ENCODE measurements at places on chromosomes 5 and 9.

DNA sequence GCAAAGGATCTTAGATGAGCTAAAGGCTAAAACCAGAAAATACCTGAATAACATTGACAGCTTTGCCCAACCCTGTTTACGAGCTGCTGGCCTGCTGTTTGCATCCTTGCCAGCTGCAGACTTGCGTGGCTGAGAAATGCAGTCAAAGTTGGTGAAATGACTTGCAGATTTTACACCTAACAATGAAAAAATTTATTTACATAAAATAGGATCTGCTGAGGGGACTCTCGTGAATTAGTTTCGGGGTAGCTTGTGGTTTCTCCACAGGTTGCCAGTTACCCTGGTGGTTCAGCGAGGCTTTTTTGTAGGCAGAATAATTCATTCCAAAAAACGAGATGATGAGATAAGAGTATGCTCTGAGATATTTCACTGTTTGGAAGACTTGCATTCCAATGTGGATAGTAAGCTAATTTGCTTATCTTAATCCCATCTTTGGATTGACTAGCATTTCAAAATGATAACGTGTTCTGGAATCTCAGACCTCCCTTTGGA lies 65.7 kb upstream of the FANCC start:
- DNase-seq: no peak

DNA sequence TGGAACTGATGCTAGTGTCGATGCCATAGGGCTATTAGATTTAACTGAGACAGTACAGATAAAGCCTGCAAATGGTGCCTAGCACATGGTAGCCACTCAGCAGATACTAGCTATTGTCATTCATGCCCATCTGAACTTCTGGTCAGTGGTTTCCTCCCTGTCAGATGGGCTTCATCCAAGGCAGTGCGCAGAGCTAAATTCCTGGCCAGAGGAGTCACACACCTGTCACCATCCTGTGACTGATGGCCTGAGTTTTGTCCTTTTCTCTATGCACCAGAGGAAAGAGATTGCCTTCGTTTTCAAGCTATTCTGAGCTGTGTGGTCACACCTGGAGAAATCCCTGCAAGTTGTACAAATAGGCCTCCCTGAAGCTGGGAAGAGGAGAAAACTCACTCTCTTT lies 34.7 kb downstream of the MSX2 start:
- DNase-seq: no peak

- DNase-seq: no peak
These were observed 465.7 kb downstream of the DTWD2 start for GRCh38 chr5:118522626-118523025.

DNA sequence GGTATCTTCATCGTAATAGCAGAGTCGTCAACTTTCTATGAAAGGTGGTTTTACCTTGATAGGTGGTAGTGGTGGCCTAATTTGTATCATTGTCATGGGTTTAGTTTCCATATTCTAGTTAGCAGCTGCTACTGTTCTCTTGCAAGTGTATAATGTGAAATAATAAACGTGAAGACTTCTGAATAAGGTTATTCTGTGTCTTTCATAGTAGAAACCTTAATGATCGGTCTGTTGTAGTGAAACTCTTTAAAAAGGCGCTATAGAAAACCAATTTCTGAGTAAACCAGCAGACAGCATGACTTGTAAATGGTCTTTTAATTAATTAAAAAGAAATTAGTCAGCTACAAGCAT lies 1.6 kb downstream of the SET start:
- DNase-seq: no peak

- no peak for DNase-seq
These were observed 166.8 kb downstream of the HSD17B3 start for GRCh38 chr9:96135076-96135752.

- DNase-seq: no peak
These were observed 64.5 kb upstream of the TGFBR1 start for GRCh38 chr9:99040251-99040900.

- DNase-seq: no peak
These were observed 519.0 kb upstream of the DAB2 start for GRCh38 chr5:39943811-39944210.

DNA sequence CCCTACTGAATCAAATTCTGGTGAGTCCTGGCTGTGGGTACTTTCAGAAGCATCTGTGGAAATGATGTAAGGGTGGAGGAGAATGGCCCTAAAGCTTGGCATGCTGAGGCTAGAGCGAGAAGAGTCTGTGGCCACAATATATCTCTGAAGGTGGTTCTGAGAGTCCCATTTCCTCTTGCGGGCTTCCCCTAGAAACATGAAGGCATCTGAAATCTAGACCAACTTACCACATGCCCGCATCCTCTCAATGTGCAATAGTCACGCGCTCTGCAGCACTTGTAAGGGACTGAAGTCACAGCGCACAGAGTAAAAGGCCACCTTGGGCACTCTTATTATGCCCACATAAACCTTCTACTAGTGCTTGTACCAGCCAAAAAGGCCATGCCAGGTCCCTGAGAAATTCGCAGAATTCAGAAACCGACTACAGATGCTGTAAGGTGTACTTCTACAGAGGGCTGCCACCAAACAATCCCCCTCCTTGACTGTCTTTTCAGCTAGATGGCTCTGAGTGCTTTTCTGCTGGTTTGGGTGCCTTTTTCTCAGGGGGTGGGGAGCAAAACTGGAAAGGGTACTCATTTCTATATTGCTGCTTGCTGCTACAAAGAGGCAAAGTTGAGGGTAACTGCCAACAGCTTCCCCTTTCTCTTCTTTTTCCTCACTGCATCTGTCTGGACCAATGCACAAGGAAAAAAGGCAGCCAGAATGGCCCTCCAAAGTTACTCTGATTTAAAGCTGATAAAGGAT lies 107.3 kb downstream of the ZDHHC21 start:
- DNase-seq: no peak

- no peak for DNase-seq
These were observed 146.8 kb upstream of the DAPK1 start for GRCh38 chr9:87350915-87351314.

- DNase-seq: no peak
These were observed at the start of gene CERCAM for GRCh38 chr9:128420651-128421481. CERCAM (plus strand) TSS chr9:128420857; CDS start chr9:128420878, 21 bp downstream.

- no peak for DNase-seq
These were observed 26.9 kb downstream of the TNIP1 start for GRCh38 chr5:151053796-151054462.

GRCh38 chr5:102554728-102555127 lies 55.9 kb upstream of the SLCO6A1 start:
- DNase-seq: no peak

DNA sequence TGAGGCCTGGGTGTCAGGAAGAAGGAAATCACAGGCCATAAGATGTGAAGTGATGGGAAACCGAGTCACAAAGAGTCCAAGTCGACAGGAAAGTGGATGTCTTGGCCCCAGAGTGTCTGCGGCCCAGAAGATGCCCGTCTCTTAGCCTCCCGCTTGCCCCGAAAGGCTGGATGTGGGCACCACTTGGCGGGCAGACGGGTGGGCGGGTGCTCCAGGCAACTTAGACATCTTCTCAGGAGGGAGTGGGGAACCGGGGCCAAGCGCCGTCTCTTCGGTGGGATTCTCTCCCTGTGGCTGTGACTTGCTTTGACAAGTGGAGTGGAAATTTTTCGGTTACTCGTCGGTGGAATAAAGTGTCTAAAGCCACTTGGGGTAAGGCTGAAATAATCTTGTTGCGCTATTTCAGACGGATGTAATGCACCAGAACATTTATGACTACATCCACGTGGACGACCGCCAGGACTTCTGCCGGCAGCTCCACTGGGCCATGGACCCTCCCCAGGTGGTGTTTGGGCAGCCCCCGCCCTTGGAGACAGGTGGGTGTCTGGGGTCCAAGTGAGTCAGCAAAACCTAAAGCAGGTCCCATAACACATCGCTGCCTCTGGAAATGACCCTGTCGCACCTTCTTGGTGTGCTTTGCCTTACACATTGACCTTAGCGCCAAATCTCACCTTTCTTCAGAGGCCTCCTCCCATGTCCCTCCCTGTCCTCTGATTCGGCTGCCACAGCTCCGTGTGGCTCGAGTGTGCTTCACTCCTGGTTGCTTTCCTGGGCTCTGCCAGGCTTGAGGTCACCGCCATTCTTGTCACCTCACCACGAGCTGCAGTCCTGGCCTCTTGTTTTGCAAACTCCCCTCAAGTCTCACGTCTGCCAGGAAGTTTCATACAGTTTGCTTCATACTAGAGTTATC lies 20.4 kb upstream of the EXOC3 start:
- no peak for DNase-seq

- DNase-seq: peak; percentile 30
These were observed 20.8 kb downstream of the OBP2B start for GRCh38 chr9:133188006-133188842.

DNA sequence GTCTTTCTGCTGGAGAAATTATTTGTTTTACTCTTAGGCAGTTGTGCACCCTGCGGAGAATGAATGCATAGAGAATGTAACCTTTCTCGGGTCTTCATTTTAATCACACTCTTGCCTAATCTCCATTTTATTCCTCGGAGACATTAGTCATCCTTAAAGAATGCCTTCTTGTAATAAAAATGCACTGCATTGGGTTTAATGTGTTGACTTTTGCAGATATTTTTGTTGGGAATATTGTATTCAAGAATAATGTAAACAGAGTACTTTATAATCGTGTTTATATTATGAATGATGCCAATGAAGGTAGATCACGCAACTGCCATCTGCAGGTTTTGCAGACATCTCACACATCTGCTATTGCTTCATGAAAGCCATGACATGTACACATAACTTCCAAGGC lies 1093.9 kb upstream of the CDH6 start:
- no peak for DNase-seq

- DNase-seq: no peak
These were observed 30.3 kb upstream of the RFK start for GRCh38 chr9:76424491-76424890.

- no peak for DNase-seq
These were observed 333.7 kb downstream of the CWC27 start for GRCh38 chr5:65102371-65102975.

GRCh38 chr5:158354958-158355357 lies 496.0 kb upstream of the CLINT1 start:
- DNase-seq: no peak

DNA sequence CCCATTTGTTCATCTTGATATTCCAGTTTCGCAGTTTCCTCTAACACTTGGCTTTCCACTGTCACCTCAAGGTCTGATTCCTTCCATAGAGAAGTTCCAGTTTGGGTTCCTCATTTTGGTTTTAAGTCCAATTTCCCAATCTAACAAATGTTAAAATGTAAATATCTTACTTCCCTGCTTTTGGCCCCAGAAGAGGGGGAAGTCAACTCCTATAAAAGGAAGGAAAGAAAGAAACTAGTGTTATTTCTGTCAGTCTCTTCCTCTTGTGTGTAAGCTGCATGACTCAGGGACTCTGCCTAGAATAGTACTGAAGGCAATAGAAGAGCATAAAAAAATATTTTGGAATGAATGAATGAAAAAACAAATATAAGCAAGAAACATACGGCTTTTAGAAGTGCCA lies 127.5 kb upstream of the CCNG1 start:
- no peak for DNase-seq

DNA sequence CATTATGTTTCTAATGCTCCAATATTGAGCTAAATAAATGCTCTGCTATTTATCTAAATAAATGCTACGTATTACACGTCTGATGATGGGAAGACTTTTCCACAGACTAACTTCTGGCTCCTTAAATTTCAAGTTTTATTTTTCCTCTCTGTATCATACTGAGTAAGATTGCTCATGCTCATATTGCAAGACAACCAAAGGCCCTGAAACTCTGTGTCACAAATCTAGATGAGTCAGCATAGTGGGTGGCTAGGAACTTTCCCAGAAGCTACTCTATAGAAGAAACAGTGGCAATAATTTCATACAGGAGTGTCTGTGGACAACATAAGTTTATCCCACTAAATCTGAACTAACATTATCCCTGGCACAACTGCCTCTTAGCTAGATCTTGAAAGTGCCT lies 53.0 kb upstream of the RFX3 start:
- no peak for DNase-seq

DNA sequence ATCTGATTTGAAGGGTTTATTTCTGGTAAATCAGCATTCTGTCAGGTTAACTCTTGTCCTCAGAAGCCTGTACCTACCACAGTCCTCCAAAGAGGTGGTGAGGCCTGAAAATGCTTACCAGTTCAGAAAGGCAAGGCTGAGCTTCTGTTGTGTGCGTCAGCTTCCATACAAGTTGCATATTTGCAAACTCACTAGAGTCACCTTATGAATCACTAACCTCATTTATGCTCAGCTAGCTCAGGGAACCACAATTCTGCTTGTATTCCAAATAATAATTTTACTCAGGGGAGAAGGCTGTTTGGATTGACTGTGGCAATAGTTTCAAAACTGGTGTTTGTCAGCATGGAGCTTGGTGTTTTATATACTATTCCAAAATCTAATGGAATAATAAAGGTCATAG lies 355.1 kb upstream of the RFX3 start:
- no peak for DNase-seq

DNA sequence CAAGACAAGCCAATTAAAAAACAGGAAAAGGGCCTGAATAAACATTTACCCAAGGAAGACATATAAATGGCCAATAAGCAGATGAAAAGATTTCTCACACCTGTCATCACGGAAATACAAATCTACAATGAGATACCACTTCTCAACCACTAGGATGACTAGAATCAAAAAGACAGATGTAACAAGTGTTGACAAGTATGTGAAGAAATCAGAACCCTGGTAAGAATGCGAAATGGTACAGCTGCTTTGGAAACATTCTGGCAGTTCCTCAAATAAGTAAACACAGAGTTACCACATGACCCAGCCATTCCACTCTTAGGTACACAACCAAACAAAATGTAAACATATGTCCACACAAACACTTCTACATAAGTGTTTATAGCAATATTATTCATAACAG lies 32.5 kb downstream of the LEAP2 start:
- DNase-seq: no peak

- no peak for DNase-seq
These were observed 8.5 kb downstream of the NRARP start for GRCh38 chr9:137293482-137294090.

DNA sequence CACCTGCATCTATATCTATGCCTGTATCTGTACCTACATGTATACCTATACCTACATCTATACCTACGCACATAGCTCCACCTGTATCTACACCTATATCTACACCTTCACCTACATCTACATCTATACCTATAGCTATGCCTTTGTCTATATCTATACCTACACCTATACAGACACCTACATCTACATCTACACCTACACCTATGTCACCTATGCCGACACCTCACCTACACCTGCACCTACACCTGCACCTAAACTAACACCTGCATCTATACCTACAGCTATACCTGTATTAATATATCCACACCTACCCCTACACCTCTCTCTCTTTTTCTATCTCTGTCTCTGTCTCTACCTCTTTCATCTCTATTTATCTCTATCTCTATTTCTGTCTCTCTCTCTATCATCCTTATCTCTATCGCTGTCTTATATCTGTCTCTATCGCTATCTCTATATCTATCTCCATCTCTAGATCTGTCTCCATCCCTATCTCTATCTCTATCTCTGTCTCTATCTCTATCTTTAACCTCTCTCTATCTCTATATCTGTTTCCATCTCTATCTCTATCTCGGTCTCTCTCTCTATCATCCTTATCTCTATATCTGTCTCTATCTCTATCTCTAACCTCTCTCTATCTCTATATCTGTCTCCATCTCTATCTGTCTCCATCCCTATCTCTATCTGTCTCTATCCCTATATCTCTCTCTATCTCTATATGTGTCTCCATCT lies 37.9 kb downstream of the IRX4 start:
- no peak for DNase-seq
